ENCODE measurements at places on chromosomes 6 and 20.
A peak's percentile ranks its signal among the peaks of the same experiment; 100 is the strongest.

DNA sequence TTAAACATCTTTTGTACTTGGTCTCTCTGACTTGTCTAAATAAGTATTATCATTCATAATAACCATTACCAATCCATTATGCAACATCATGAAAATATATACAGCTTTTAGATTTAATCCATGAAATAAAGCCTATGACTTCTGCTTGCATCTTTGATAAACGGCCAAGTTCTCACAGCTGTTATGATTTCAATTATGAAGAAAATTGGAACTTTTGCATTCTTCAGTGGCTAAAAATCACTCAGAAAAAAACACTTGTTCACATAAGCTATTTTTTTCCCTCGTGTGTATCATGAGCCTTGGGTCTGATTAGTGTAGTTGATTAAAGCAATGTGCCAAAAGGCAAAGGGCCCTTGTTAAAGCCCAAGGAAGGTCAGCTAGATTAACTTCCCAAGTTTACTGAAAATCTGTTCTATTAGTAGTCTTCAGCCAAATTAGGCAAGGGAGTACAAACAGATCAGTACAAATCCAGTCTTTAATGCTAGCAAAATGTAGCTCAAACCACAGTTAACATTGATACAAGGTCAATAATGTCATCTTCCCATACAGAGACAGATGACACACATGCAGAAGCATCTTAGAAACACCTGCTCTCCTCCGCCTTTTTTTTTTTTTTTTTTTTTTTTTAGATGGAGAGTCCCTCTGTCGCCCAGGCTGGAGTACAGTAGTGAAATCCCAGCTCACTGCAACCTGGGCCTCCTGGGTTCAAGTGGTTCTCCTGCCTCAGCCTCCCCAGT lies 69.9 kb downstream of the SGK1 start:
- DNase-seq = no peak

- DNase-seq = no peak
Observed at GRCh38 chr6:165218829-165219228, 90.6 kb downstream of the C6orf118 start.

- no peak for DNase-seq
Observed at GRCh38 chr6:90121982-90122381, 174.7 kb downstream of the BACH2 start.

DNA sequence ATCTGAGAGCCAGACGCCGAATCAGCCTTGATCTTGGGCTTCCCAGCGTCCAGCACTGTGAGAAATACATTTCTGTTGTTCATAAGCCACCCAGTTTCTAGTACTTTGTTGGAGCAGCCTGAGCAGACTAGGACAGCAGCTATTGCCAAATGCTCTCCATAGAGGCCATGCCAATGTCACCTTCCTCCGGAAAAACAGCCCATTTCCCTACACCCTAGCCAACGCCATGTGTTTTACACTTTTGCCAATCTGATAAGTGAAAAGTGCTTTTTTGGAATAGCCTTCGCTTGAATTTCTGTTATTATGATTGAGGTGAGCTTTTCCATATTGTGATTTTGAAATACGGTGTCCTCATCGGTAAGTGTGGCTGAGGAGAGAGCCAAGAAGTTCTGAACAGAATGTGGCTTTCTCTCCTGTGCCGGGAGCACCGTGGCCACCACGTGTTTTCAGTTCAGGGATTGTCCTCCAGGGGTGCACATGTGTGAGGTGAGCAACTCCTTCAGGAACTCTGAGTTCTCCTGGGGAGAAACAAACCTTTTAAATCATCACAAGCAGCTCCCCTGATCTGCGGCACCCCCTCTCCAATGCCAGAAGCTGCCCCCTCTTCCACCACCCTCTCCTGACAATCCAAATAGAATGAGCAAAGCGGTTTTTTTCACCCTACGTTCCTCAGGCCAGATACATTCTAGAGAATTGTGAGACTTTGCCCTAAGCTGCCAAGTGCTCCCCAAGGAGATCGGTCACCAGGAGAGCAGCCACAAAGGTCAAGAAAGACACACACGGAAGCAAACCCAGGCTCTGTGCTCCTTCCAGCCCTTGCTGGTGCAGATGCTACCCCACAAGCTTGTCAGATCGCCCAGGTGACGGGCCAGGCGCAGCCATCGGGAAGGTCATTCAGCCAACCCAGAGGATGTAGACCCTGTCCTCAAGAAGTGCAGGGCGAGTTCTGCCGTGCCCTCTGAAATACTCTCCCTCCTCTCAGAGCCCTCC lies 36.0 kb downstream of the TAF8 start:
- DNase-seq = no peak

DNA sequence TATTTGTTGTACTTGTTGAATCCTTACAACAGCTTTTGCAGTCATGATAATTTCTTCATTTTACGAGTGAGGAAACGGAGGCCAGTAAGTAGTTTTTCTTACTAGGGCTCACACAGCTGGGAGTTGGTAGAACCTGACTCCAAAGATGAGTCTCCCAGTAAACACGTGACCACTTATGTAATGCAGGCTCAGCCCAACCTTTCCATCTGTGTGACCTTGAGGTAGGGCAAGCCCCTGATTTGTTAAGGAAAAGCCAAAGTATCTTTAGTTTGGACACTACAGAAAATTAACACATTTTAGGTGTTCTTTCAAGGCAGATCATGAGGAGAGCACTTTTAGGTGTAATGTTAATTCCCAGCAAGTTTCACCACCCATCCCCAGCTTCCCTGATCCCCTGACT lies 111.3 kb downstream of the LRRC1 start:
- no peak for DNase-seq

GRCh38 chr6:35468181-35468979 lies at the start of gene RPL10A:
TSS of gene RPL10A (plus strand) at chr6:35468401. CDS start at chr6:35468435, 34 bp downstream.
- peak; percentile 95 for DNase-seq

DNA sequence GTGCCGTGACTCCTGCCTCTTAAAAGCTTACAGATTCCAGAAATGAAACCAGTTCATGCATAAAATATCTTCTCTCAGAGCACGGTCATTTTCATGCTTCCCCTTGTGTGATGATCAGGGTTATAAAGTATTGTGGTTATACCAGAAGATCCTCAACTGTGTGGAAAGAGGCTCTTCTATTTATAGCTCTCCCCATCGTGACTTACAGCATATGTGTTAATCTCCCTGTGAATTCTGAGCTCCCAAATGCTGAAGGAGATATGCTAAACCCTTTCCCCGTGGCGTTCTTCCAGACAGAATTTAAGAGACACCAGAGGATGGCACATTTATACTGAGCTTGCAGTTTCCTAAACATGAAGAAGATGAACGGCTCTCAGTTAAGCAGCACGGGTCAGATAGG lies 158.8 kb downstream of the CDH26 start:
- DNase-seq = peak; percentile 95

Data from MV-4-11 (cell line).